Activated naive CD4-positive, alpha-beta T cell treated with anti-CD3 and anti-CD28 coated beads for 36 hours (primary cell): ENCODE measurements at places on chromosomes 5 and 9. TPM values are rescaled to one million over a fixed set of nuclear protein-coding genes. Genes with fewer than 3 reads are reported as not detected.

DNA sequence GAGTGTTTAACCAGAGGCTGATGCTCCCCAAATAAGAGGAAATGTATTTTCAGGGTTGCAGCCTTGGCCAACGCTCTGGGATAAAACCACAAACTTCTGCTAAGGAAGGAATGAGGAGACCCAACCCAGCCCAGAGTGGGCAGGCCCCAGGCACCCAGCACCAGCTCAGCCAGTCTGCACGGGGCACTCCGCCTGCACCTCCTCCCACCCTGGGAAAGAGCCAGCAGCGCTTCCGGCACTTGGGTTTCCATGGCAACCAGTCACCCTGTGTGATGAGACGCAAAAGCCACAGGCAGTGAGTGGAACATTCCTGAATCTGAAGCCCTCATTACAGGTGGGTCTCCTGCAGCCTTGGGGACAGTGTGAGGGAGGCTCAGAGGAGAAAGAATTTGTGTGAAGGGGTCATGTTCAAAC is 85.2 kb upstream of the ZBTB43 start:
- DNase-seq: peak; percentile 92

DNA sequence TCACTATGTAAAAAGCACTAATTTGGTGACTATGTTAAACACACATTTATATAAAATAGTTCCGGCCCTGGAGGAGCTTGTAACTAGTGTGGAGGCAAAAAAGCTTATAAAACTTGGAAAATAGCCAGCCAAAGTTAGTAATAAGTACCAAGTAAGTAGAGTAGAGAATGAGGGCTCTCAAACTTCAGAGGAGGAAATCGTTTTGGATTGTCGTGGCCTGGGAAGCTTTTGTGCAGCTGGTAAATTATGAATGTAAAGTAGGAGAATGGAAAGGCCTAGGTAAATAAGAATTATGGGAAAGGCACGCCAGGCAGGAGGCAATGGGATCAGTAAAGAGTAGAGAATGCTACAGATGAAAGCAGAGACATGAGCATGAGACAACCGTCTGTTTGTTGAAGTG is 832.7 kb upstream of the ZNF608 start:
- DNase-seq: no peak

DHFR gene
- total RNA-seq: 107 TPM

GRCh38 chr5:182126-182525 is 9.2 kb upstream of the LRRC14B start:
- DNase-seq: no peak

DNA sequence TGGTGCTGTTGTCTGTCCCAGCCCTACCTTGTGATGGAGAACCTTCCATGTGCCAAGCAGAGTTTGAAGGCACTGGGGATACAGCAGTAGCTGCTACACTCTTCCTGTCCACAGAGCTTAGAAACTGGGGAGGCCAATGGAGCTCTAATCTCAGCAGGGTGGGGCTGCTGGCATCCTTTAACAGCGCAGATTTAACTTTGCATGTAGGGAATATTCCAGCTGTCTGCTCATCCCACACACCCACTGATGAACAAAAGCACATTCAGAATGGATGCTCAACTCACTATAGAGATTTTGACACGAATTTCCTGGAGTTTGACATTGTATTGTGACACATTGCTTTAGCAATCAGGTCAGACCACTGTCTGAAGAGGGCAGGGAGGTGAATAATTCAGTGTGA is 49.0 kb downstream of the TMEM215 start:
- DNase-seq: no peak

DNA sequence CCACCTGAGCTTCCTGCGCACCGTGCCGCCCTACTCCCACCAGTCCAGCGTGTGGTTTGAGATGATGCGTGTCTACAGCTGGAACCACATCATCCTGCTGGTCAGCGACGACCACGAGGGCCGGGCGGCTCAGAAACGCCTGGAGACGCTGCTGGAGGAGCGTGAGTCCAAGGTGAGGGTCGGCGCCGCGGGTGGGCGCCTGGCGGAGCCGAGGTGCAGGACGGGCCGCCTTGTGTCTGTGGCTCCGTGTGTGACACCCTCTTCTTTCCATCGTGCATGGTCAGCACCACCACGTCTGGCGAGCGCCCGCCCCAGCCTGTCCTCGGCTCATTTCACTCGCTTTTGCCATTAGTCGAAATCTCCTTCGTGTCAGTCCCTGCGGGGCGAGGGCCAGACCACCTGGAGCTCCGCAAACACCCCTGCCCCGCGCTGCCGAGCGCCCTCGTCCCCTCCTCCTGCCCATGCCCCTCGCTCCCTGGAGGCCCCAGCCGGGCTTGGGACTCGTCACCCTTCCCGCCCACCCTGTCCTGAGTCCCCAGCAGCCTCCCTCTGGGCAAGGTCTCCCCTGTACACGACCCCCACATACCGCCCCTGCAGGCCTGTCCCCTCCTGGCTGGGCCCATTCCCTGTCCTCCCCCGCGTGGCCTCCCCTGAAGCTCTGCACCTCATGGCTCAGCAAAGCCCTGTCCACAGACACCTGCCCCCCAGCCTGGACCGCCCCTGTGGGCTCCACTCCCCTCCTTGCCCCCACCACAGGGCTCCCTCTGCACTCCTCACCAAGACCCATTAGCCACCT is 7.0 kb downstream of the GRIN1 start:
- DNase-seq: no peak

DNA sequence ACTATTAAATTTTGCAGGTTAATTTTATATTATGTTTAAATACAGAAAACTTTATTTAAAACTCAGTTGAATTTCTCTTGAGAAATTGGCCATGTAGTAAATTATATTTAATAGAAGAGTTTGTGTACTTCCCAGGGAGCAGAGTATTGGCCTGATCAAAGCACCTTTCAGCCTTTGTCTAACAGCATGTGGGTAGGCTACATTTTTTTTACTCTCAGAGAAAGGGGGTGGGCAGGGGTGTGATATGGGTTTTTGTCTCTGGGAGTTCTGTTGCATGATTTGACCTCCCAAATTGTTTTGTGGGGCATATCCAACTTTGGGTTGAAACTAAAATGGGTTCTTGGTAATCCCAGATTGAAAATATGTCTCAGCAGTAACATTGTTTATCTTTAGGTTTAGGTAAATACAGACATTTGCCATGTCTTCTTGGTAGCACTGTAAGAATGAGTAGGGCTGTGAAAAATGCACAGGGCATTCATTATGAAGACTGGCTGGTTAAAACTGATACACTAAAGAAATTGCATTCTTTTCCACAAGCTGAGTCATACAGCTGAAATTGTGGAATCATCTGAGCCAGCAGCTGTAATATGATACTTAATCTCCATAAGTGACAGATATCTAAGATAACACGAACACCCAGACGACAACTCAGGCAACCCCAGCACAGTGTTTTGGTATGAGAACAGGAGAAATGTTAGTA is 75.4 kb upstream of the CDKN2B start:
- no peak for DNase-seq

CBY3 gene
- total RNA-seq: not detected

DNA sequence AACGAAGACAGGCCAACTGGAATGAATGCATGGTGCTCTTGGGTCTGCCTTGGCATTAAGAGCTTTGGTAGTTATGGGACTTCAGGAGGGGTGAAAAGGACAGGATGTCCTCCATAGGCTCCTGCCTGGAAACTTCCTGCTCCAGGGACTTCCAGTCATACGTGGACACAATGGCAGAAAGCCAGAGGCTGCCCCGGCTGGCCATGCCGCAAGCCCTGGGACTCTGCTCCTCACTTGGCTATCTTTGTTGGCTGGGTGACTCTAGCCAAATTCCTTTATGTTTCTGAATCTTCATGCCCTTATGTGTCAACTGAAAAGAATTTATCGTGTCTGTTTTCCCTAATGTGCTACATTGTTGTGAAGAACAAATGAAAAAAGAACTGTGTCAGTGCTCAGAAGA is 136.9 kb downstream of the SIL1 start:
- DNase-seq: no peak

GRCh38 chr5:72232838-72233237 is 87.2 kb downstream of the MRPS27 start:
- DNase-seq: no peak

DNA sequence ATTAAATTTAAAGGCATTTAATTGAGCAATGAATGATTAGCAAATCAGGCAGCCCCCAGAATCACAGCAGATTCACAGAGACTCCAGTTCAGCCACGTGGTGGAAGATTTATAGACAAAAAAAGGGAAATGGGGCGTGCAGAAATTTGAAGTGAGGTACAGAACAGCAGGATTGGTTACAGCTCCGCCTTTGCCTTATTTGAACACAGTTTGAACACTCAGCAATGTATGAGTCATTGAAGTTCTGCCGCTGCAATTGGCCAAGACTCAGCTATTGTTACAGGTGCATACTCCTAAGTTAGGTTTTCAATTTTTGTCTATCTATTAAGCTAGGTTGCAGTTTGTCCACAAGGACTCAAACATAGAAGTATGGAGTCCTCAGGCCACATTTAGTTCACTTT is 157.7 kb upstream of the SLC12A2 start:
- no peak for DNase-seq

GRCh38 chr9:136665704-136666371 is 3.1 kb downstream of the EGFL7 start:
- DNase-seq: no peak

GRCh38 chr5:96022971-96023370 is 61.3 kb upstream of the ELL2 start:
- DNase-seq: no peak

DNA sequence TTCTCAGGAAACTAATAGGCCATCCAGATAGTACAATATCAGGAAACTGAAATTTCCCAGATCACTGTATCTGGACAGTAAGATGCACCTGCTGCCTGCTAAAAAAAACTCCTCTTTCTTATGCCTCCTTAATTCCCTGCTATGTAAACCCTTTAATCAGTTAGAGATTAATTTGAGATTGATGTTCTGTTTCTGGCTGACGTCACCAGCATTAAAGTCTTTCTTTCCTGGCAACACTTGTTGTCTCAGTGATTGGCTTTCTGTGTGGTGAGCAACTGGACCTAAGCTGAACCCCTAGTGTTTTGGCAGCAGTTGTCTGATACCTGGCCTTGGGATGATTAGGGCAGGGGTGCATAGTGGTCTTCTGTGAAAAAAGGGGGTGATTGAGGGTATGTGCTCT is 175.8 kb downstream of the TENT4A start:
- DNase-seq: no peak

PTGDS gene
- total RNA-seq: not detected

GRCh38 chr5:152058267-152058666 is 133.6 kb upstream of the GLRA1 start:
- DNase-seq: no peak

GRCh38 chr5:138230981-138231589 is 18.0 kb upstream of the CDC23 start:
- DNase-seq: no peak

DNA sequence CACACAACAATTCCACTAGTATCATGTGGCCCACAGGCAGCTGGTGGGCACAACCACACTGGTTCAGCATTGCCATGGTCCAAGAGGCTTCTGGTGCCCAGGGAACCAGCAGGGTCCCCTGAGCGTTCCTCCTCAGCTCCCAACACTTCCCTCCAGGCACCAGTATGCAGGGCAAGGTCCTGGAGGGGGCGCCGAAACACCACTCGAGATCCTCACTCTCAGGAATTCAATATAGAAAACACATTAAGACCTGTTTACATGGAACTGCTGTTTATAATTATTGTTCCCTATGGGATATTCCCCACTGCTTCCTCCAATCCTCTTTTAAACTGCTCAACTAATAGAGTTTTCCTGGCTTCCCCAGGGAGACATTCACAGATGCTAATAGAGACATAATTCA is 91.9 kb upstream of the GABRP start:
- no peak for DNase-seq

DNA sequence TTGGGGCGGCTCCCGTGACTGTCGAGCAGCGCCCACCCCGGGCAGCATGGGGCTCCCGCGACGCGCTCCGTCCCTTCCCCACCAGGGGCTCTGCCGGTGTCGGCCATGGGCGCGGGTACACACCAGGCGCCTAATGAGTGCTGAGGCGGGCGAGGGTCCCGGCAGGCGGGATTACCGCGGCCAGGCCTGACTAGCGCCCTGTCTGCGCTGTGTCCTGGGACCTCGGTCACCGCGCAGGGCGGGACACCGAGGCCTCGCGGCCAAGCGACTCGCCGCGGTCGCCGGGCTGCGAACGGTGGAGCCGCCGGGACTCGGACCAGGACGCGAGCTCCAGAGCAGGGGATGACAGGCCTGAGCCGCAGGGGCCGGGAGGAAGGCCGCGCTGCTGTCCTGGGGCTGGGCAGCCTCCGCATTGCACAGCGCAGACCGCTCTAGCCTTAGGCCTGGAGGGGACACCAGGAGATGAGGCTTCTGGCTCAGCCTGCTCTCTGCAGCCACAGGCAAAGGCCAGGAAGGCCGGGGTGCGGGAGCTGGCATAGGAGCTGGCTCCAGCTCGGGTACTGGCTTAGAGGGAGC is 14.1 kb downstream of the LCN10 start:
- no peak for DNase-seq

DNA sequence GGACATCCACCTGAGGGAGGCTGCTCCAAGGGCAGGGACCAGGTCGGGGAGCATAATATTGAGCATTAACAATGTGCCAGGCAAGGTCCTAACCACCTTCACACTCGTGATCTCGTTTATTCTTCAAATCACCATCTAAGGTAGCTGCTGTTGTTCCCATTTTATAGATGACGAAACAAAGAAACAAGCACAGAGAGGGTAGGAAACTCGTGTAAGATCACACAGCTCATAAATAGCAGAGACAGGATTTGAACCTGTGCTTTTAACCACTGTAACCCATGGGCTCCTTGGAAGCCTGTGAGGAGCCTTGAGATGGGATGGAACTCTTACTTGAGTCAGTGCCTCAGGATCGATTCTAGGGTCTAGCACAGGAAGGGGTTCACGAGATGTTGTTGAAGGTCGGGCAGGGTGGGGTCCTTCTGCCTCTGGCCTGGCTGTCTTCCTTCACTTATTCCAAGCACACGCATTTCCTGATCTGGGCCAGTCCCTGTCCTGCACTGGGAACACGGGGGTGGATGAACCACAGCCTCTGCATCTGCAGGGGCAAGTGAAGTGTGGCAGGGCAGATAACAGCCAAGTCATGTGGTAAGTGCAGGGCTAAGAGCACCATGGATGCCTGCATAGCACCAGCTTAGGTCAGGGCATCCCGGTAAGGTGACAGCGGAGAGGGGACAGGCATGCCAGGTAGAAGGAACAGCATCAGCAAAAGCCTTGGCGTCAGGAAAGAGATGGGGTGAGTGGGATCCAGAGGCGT is 188.1 kb downstream of the MELK start:
- no peak for DNase-seq

CMYA5 gene
- 0.05 TPM for total RNA-seq
